NCI-H774 (cell line): ENCODE measurements at places on chromosomes 5 and 9.

DNA sequence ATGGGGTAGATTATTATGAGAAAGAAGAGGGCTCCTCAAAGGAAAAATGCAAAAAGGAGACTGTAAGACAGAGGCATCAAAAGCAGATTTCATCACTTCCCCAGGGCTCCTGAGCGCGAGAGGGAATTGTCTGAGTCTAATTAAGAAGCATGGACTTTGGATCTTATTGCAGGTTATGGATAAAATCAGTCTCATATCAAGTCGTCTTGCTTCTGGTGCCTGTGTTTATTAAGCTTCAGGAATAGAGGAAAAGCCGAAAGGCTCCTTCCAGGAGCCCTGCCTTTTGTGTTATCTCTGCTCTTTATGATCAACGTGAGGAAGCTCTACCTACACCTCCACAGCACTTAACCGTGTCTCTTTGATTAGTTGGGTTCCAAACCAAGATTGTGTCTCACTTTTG, 25.0 kb upstream of the SEMA5A start:
- DNase-seq, result no peak

GRCh38 chr5:107553117-107553555, 117.6 kb downstream of the EFNA5 start:
- no peak for DNase-seq

GRCh38 chr9:14957109-14957508, 46.9 kb upstream of the FREM1 start:
- DNase-seq, result no peak

GRCh38 chr5:81359881-81360280, 34.1 kb downstream of the ACOT12 start:
- DNase-seq, result no peak

DNA sequence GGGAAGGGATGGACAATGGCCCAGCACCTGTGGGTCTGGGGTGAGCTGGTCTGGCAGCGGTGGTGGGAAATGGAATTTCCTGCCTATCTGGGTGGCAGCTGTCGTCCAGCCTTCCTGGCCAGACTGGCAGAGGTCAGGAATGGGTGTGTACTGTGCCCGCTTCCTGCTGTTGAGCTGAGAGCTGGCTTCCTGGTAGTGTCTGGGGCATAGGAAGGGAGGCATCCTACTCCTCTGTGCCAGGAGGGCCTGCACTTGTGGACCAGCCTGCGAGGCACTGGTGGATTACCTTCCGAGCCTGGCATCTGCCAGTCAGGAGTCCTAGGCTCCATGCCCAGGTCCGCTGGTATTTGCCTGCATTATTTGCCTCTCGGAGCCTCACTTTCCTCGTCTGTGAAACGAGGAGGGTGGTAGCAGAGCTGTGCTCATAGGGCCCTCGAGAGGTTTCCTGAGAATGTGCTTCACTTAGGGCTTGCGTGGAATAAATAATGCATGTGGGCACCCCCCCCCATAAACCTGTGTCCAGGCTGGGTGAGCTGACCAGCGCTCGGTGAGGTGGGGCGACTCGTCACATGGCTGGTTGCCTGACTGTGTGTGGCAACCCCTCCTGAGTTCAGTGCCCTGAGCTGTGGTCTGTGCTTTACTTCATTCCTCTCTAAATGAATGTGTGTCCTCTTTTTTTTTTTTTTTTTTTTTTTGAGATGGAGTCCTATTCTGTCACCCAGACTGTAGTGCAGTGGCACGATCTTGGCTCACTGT, 47.7 kb downstream of the HMCN2 start:
- no peak for DNase-seq

GRCh38 chr5:9698841-9699240, 68.7 kb upstream of the TAS2R1 start:
- DNase-seq, result no peak

DNA sequence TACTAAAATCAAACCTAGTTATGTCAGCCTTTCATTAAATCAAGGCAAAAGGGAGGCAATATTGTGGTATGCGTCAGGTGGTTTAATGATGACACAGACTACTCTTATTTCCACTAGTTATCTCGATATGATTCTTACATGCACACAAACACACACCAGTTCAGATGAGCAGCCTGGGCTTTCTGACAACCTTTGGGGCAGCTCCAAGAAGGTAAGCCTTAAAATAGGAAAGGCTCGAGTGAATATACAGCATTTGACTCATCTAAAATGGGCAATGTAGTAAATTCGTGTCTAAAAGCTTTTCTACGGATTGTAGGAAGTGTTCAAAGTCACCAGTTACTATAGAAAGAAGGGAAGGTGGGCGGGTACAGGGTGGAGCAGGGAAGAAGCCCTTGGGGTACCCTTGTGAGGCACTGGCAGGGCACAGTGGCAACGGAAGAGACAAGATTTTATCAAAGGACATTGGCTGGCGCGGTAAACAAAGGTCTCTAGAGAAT, 1.9 kb downstream of the ANKH start:
- no peak for DNase-seq

DNA sequence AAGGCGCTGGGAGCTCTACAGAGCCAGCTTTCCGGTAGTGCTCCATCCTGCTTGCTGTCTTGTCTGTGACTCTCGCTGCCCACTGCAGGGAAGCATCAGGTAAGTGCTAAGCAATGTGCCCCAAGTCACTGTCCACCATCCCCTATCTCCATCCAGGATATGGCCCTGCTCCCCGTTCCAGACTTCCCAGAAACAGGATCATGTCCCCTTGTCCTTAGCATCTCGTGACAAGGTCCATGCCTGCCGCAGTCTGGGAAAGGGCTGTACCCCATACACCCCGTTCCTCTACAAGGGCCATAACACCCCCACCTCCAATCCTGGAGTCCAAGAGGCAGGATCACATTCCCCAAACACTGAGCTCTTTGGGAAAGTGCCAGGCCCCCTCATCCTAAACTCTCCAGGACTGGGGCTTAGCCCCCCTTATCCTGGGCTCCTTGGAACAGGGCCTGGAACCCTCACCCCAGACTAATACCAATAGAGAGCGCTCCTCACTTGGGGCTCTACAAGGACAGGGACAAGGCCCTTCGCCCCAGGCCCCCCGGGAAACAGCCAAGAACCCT, 566 bp downstream of the RPP25L start:
- no peak for DNase-seq

GRCh38 chr5:125294844-125295243, 548.4 kb upstream of the ZNF608 start:
- no peak for DNase-seq

DNA sequence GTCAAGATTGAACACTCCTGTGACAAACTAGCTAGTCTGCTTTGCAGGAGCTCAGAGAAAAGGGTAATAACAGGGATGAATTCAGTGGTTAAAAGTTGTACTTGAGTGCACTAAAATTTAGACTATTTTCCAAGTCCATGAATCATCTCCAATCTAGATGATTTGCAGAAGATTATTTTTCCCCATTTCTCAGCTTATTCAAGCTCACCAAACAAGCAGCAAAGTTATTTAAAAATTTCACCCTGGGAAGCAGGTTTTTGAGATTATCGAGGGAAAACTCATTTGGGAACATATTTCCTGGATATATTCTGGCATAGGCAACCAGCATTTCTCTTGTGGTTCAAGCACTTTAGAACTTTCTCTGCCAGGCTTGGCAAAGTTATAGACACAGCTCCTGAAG, 311.4 kb downstream of the TLE1 start:
- DNase-seq, result no peak

- no peak for DNase-seq
Observed at GRCh38 chr5:167716126-167716775, 575.2 kb upstream of the WWC1 start.

GRCh38 chr9:34545497-34545896, 22.7 kb upstream of the ENHO start:
- no peak for DNase-seq

DNA sequence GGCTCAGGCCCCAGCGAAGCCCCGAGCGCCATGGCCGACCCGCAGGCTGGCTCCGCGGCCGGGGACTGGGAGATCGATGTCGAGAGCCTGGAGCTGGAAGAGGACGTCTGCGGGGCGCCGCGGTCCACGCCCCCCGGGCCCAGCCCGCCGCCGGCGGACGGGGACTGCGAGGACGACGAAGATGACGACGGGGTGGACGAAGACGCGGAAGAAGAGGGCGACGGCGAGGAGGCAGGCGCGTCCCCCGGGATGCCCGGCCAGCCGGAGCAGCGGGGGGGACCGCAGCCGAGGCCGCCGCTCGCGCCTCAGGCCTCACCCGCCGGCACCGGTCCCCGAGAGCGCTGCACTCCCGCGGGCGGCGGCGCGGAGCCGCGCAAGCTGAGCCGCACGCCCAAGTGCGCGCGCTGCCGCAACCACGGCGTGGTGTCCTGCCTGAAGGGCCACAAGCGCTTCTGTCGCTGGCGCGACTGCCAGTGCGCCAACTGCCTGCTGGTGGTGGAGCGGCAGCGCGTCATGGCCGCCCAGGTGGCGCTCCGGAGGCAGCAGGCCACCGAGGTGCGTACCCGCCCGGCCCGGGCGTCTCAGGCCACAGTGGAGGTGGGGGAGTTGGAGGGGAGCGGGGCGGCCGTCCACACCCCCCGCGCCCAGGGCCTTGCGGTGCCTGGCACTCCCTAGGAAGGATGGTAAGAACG, 1.6 kb downstream of the DMRT2 start:
- peak; percentile 20 for DNase-seq

- no peak for DNase-seq
Observed at GRCh38 chr9:126783949-126784348, 20.9 kb upstream of the ZBTB43 start.

GRCh38 chr5:166369346-166369745, 1922.1 kb upstream of the WWC1 start:
- DNase-seq, result no peak

DNA sequence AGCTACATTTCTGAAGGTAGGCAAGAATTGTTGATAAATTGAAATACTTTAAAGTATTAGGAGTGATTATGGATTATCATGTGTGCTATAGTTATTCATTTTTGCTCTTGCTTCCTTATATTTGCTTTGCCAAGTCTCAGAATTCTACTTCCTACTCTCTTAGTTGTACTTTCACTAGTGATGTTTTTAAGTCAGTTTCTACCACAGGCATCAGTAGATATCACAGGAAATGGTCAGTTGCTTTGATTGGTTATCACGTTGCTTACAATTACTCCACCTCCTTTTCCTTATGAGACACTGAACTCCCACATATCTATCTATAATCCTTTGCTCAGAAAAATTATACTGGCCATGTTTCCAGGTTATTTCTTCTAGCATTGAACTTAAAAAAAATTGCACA, 472.8 kb downstream of the DMRTA1 start:
- no peak for DNase-seq

DNA sequence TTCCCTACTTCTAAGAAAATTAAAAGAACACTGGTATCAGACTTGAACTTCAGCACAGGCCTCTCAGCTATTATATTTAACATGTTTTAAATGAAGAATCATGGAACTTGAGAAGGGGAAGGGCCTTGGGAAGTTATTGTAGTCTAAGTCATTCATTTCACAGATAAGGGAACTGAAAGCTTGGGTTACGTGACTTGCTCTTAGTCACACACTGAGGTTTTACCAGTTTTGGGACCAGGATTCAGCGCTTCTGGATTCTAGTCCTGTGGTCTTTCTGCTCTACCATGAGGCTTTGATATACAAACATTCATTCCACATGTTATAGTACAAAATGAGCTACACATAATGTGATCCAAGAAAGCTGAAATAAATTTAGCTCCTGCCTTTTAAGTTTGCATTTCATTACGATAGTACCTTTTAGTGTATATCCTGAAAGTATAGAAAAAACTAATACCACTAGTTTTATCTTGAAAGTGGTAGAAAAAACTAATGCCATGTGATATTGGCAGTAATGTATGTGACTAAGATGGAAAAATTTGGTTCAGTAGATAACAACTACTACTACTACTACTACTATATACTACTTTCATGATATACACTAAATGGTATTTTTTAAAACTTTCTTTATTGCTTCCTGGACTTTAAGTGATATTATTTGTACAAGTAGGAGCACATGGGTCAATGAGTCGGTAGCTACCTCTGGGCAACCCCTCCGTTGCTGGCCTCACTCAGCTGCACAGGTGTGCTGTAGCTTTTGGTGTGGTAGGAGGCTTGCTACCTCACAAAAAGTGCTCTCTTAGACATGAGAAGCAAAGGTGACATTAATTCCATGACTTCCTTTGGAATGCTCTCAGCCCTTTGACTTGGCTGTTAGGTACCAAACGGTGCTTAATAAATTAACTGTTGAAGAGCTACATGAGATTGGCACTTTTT, 40.7 kb downstream of the F2RL2 start:
- no peak for DNase-seq
